NCI-H2081 treated with DMSO at 0.1 percent for 48 hours (cell line): ENCODE measurements at places on chromosomes 3 and 15.

GRCh38 chr3:105490045-105490444, 123.3 kb downstream of the ALCAM start:
- no peak for DNase-seq

- DNase-seq = no peak
These were observed 6.2 kb upstream of the TLR9 start for GRCh38 chr3:52231502-52232278.

DNA sequence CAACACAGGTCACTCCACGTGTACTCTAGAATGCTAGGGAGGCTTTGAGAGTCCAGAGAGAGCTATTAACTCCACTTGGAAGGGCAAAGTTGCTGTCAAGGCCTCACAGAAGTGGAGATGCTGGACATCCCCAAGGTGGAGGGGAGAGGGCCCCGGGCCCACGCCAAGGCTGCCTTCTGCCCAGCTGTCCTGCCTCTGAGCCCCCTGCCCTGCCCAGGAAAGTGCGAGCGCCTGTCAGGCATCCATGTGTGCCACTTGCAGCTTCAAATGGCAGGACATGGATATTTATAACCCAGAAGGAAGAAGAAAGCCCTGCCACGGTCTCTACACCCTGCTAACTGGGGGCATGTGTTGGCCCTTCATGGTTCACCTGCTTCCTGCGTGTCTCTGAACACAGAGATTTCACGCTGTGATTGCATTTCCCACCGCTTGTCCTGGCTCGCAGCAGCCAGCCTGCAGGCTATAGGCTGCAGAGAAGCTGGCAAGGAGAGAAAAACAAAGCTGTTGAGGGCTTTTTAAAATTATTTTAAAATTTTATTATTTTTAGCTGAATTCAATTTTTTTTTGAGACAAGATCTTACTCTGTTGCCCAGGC, 17.0 kb downstream of the ANKDD1A start:
- DNase-seq = no peak

DNA sequence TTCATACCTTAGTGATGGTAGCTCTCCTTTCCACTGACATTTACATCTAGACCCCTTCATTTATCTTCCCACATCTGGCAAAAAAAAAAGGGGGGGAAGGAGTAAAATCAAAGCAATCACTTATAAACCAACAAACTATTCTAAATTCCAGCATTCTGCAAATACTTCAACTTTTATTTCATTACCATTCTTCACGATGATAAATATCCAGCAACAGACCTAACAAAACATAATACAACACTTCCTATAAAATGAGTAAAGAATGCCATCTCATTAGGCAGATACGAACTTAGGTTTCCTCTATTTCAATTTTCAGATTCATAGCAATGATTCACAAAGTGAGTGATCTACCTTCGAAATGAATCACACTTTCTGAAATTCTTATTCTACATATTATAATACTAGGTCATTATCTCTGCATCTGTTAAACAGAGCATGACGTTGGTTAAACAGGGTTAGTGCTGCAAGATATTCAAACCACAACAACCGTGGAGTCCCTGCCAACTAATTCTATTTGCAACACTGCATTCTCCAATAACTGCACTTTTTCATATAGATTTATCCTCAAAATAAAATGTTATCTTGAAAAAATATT, at the start of gene LRRFIP2:
LRRFIP2 (minus strand) TSS at position 51 of the 595 bp plus-strand sequence. CDS start 25,599 bp downstream, outside the sequence.
- no peak for DNase-seq

- no peak for DNase-seq
These were observed 1.2 kb upstream of the TYRO3 start for GRCh38 chr15:41557673-41558399.

GRCh38 chr15:36888011-36888992, 212.0 kb downstream of the MEIS2 start:
- no peak for DNase-seq

DNA sequence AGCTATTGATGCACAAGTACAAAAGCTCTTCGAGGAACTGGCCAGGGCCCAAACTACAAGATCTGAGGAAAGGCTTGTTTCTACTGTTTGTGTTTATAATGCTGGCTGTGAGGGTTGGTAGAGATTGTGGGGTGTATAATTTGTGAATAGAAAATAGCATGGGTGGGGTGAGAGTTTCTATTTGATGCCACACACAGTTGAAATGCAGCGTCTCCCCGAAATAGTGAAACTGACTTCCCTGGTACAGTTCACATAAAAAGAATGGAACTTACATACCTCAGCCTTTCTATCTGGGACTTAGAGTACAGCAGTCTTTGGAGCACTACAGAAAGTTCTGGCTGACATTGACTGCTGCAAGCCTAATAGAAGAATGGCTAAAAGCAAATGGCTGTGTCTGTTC, 91.3 kb downstream of the DTWD1 start:
- DNase-seq = no peak

DNA sequence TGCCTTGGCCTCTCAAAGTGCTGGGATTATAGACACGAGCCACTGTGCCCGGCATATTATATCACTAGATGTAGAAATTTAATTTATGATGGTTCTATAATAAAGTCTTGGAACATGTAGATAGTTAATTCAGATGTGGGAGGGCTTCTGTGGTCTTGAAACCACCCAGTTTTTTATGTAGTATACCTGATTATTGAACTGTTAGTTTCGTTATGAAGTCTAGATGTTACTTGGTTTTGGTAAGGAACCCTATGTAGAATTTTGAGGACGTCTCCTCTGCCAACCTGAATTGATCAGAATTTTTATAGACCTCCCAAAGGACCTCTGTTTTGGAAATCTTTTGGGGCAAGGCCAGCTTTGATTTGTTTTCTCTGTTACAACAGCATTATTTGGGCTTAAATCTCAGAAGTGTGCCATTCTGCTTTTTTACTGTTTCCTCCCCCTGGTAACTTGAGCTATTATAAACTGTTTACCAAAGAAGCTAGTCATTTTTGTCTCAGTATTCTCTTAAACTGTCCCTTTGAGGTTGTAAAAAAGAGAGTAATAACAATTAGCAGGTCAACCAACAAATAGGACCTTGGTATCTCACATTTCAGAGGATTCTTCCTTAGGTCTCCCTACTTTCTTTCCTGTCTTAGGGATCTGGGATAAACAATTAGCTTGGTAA, 20.8 kb downstream of the AKAP13 start:
- DNase-seq = no peak

DNA sequence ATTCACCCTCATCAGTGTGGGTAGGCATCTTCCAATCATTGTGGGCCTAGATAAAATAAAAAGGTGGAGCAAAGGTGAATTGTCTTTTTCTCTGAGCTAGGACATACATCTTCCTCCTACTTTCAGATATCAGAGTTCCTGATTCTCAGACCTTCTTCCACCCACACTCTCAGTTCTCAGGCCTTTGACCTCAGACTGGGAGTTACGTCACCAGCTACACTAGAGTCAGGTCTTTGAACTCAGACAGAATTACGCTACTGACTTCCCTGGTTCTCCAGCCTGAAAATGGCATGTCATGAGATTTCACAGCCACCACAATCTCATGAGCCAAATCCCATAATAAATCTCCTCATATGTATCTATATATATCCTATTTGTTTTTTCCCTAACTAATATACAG, 39.0 kb downstream of the STRIT1 start:
- DNase-seq = no peak

GRCh38 chr3:146894406-146894805, 289.3 kb upstream of the PLSCR5 start:
- DNase-seq = no peak

DNA sequence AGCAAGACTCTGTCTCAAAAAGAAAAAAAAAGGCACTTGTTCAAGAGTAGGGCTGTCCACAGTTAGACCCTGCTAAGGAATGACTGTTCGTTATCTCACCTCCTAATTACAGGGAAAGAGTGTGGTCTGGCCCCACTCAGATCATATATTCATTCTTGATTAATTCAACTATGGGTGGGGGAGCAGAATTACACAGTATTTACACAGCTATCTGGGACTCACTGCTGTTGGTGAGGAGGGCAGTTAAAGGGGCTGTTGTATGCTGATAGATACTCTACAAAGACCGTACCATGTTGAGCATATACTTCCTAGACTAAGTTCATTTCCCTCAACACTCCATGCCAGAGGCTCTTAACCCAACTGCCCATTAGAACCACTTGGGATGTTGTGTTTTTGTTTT, 3.8 kb upstream of the ZNF620 start:
- DNase-seq = no peak

DNA sequence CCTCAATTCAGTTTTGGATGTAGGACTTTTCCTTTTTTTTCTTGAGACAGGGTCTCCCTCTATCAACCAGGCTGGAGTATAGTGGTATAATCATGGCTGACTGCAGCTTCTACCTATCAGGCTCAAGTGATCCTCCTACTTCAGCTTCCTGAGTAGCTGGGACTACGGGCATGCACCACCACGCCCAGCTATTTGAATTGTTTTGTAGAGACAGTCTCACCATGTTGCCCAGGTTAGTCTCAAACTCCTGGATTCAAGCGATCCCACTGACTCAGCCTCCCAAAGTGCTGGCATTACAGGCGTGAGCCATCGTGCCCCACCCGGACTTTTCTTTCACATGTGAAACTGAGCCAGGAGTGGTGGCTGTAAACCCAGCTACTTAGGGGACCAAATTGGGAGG, 3.5 kb downstream of the RNU5B-1 start:
- DNase-seq = no peak

- peak; percentile 60 for DNase-seq
These were observed 842 bp downstream of the PCCB start for GRCh38 chr3:136250903-136251460.

DNA sequence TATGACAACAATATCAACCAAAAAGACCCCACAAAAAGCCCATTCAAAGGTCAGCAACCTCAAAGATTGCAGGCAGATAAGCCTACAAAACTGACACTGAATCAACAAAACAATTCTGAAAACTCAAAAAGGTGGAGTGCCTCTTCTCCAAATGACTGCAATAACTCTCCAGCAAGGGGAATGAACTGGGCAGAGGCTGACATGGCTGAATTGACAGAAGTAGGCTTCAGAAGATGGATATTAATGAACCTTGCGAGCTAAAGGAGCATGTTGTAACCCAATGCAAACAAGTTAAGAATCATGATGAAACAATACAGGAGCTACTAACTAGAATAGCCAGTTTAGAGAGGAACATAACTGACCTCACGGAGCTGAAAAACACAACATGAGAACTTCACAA, 20.4 kb upstream of the SLC25A38 start:
- no peak for DNase-seq

DNA sequence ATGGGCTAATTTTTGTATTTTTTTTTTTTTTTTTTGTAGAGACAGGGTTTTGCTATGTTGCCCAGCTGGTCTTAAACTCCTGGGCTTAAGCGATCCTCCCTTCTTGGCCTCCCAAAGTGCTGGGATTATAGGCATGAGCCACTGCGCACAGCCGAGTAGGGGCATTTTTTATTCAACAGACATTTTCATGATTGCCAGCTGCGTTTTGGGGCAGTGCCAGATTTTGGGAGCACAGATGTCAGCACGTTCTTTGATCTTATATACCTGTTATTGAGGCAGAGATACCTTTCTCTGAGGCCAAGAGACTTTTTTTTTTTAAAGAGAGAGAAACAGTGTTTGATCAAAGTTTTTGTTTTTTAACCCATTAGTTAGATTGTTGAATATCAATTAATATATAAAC, 16.8 kb downstream of the NEO1 start:
- DNase-seq = no peak

GRCh38 chr3:146780251-146780650, 175.1 kb upstream of the PLSCR5 start:
- DNase-seq = no peak

GRCh38 chr3:157064402-157064801, 95.5 kb downstream of the CCNL1 start:
- DNase-seq = no peak

DNA sequence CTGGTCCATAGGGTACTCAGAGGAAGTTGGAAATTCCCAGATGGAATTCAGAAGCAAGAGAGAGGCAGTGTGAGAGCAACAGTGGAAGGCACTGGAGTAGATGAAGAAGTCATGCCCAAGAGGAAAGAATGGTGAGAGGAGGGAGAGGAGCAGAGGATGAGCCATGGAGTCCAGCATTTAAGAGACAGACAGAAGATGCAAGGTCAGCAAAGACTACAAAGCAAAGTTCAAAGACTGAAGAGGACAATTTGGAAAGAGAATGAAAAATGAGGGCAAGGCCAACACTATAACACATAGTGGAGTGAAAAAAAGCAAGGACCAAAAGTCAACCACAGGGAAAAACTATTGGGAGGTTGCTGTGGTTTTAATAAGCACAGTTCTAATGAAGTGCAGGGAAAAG, 178.7 kb downstream of the SSR3 start:
- DNase-seq = no peak

GRCh38 chr15:95503107-95503506, 827.4 kb upstream of the NR2F2 start:
- no peak for DNase-seq

DNA sequence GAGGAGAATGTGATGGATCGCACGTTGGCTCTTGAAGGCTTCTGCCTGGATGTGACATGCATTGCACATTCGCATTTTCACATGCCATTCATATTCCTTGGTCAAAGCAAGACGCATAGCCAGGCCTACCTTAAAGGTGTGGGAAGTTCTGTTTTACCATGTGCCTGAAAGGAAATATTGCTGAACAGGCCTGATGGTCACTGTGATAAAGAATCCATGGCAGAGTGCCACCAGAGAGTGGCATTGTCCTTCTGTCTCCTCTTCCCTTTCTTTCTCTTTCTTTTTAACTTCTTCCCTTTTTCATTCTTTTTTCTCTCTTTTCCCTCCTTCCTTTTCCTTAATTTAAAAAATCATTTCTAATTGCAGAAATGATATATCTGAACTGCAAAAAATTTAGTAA, 15.9 kb upstream of the MITF start:
- no peak for DNase-seq

DNA sequence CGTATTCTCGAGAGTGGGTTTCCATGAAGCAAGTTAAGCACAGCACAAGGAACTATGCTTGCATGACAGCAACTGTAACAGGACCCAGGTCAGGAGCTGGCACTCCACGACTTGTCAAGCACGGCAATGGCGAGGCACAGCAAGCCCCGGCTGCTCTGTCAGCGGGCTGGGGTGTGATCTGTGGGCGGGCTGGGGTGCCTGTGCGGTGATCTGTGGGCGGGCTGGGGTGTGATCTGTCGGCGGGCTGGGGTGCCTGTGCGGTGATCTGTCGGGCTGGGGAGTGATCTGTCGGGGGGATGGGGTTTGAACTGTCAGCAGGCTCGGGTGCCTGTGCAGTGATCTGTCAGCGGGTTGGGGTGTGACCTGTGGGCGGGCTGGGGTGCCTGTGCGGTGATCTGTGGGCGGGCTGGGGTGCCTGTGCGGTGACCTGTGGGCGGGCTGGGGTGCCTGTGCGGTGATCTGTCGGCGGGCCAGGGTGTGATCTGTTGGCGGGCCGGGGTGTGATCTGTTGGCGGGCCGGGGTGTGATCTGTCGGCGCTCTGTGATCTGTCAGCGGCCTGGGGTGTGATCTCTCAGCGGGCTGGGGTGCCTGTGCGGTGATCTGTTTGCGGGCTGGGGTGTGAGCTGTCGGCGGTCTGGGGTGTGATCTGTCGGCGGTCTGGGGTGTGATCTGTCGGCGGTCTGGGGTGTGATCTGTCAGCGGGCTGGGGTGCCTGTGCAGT, 205.7 kb downstream of the XXYLT1 start:
- DNase-seq = no peak

GRCh38 chr15:65189102-65189740, 4.1 kb upstream of the CLPX start:
- DNase-seq = no peak

- DNase-seq = no peak
These were observed 22.2 kb downstream of the MED12L start for GRCh38 chr3:151107701-151108100.

- DNase-seq = no peak
These were observed 24.1 kb downstream of the POMGNT2 start for GRCh38 chr3:43081796-43082195.
